ENCODE measurements at places on chromosomes 5 and 9.

DNA sequence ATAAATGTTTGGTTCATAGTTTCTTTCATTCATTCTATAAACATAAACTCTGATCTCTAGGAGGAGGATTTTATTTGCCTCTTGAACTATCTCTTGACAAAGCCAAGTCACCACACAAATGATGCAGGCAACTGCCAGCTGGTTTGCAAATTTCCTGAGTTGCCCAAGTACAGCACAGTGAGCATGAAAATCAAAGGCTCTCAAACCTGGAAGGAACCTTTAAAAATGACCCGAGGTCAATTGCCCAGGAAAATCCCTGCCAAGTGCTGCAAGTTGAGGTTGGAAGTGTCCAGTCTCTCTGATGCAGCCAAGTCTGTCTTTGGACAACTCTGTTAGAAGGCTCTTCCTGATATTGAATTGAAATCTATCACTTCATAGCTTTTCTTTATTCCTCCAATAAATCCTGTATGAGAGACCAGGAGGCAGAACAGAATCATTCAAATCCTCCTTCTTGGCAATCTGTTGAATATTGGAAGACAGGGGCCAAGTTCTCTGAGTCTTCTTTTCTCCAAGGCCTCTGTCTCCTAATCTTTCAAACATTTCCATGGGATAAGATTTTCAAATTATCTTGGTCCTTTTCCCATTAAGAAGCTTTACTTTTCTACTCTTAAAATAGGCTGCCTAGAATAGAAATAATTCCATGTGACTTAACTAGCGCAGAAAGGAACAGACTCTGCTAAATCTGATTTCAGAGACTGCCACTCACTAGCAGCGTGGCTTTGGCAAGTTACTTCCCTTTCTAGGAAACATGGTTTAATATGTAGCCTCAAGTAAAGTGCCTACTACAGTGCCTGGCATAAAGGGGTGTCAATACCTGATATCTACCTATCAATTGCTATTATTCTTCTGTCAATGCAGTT lies 159.2 kb downstream of the SNX18 start:
- no peak for DNase-seq

GRCh38 chr9:35254984-35255857 lies 93.4 kb downstream of the UNC13B start:
- no peak for DNase-seq

- no peak for DNase-seq
Observed at GRCh38 chr9:93649610-93650261, 73.4 kb downstream of the PHF2 start.

- peak; percentile 6 for DNase-seq
Observed at GRCh38 chr5:535846-536698, 11.8 kb upstream of the SLC9A3 start.

DNA sequence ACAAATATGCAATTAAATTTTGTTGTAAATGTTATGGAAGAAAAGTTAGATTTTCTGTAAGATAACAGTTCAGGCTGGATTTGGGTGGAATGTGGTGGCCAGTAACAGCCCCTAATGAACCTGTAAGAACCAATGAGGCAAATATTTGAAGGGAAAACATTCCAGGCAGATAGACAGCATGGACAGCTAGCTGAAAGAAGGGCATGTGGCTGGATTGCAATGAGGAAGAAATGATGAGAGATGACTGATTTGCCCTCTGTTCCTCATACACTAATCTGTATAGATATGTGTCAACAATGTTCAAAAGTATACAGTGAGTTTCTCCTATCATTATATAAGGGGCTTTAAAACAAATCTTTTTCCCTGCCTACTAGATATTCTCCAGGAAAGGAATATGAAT lies 58.8 kb downstream of the MAN2A1 start:
- no peak for DNase-seq

GRCh38 chr5:11363631-11364178 lies 540.5 kb downstream of the CTNND2 start:
- no peak for DNase-seq

- no peak for DNase-seq
Observed at GRCh38 chr5:93997562-93997961, 256.2 kb upstream of the POU5F2 start.

- no peak for DNase-seq
Observed at GRCh38 chr5:78328585-78329173, 31.7 kb upstream of the SCAMP1 start.

- peak; percentile 86 for DNase-seq
Observed at GRCh38 chr5:95620030-95620869, at the start of gene GPR150. Gene GPR150, plus strand, starts transcription at chr5:95620087. Its CDS starts 189 bp downstream, at chr5:95620276.

DNA sequence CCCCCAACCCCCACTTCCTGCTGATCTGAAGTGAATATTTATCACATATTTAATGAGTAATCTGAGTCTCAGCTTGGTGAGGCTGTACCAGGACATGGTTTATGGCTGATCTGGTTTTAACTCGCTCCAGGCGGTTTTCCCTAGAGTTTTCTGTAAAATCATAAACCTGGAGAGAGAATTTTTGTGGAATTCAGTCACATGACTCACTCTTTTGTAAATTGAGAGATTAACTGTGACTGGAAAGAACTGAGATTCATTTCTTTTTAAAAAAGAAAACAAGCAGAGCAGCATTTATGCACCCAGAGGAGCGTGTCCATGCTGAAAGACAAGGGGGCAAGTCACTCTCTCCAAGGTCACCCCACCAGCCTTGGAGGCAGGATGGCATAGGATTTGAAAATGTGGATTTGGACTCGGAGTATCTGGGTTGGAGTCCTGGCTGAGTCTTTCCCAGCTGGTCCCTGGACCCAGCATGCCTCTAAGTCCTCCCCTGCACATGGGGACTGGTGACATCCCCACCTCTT lies 81.8 kb downstream of the ZNF618 start:
- no peak for DNase-seq

DNA sequence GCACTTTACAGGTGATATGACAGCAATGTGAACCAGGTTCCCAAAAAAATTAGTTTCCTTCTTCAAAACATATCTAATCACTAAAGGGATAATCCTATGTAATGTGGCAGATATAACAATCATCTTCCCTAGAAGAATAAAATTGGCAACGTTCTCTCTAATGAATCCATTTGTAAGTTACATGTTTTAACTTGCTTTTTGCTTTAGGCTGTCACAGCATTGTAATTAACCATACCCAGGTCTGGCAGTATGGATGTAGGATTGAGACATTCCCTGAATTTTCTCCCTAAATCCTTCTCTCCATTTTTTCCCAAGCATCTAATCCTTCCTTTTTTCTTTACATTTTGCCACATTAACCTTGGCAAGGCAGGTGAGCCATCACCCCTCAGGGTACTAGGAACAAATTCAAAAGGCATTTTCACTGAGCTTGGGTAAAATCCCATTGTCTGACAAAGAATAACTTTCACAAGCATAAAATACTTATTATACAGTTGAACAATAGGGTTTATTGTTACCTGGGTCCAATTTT lies 548.3 kb downstream of the SEMA5A start:
- no peak for DNase-seq

DNA sequence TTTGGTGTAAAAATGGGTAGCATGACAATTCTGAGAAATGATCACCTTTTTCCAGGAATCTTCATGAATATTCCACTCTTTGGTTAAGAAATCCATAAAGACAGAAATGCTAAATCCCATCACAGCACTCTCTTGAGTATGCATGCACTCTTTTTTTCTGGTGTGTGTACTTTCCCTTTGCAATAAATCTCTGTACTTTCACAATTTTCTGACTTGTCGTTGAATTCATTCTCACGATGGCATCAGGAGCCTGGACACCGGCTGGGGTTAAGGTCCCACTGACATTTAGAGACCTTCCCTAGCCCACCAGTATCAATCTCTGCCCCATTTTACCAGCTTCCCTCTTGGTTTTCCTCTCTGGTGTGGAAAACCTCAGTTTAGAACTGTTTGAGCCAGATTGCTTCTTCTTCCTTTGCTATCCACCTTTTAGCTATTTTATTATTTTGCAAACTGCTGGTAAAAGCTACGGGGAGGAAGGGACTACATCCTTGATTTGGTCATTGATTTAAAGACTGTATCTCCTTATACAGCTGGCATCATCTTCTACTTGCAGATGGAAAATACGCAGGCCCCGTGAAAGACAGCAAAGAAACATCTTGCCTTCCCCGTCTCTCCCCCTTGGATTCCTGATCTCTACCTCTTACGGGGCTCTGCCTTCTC lies 59.9 kb upstream of the ZFR start:
- no peak for DNase-seq

GRCh38 chr5:72468024-72468423 lies 39.2 kb downstream of the ZNF366 start:
- no peak for DNase-seq

DNA sequence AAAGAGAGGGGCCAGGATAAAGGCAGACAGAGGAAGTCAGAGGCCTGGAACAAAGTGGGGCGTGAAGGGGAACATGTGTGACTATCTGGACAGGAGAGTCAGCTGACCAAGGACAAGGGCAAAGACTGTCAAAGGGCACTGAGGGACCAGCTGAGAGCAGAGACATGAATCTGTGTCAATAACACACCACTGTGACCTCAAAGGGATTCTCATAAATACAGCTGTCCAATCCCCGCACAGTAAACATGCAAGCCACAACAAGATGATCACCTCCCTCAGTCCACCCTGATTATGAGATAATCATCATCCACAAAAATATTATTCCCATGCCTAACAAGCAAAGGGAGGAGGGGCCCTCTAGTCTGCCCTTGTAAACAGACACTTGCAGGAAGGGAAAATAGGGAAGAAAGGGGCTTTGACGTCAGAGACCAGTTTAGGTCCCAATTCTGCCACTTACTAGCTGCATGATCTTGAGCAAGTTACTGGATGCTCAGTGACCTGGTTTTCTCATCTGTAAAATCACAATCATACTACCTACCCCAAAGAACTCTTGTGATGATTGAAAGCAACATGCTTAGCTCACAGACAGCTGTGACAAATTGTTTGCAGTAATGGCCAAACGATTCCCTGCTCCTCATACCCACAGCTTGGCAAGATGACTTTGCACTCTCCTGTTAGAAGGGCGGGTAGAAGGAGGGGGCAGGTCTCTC lies 41.8 kb downstream of the RAPGEF1 start:
- no peak for DNase-seq

DNA sequence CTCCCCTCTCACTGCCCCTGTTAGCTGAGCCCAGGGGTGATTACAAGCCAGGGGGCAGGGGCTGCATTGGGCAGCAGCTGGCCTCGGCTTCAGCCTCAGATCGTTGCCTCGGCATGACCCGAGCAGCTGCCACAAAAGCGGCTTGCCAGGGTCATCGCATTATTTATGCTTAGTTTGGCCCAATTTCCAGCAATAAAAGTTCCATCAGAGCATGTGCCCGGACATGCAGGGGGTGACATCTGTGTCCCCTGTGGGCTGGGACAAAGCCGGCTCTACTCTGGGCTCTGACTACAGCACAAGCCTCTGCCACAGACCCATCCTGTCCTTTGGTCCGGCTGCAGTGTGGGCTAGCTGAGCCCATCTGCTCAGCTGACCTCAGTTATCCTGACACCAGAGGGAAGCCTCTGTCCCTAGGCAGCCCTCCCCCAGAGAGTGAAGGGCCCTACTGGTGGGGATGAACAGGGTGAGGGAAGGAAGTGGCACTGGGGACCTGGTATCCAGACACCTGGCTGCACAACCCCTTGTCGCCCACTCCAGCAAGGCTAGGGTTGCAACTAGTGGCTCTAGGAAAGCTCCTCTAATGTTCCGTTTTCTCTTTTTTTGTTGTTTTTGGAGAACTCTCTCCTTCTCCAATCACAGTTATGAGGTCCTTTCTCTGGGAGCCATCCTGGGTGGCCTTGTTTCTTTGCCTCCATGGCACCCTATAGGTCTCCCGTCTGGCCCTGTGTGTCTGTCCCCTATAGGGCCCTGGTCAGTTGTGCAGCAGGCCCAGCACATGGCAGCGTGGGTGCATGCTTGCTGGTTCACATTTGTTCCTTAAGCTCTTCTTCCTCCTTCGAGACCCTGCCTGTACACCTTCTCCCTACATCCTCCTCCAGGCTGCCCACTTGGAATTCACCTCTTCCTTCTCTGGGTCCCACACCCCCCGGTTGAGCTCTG lies 13.3 kb upstream of the GADD45G start:
- DNase-seq, result no peak

GRCh38 chr5:99349787-99350186 lies 421.0 kb upstream of the CHD1 start:
- no peak for DNase-seq

GRCh38 chr9:12640016-12640587 lies 53.1 kb upstream of the TYRP1 start:
- peak; percentile 42 for DNase-seq

- DNase-seq, result no peak
Observed at GRCh38 chr9:131661568-131662288, 78.1 kb downstream of the RAPGEF1 start.

DNA sequence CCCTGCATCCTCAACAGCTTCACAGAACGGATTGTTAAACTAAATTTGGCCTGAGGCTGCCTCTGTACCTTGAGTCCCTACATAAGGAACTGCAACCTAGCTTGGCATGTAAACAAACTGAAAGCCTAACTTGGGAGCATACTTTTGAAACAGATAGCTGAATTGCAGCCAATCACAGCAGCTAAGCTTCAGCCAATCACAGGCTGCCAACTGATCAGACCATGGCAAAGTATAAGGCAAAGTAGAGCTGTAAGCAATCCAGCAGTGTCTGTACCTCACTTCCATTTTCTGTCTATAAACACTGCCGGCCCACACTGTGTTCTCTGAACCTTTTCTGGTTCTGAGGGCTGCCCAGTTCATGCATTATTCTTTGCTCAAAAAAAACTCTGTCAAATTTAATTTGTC lies 8.9 kb upstream of the ZNF483 start:
- peak; percentile 14 for DNase-seq

- no peak for DNase-seq
Observed at GRCh38 chr9:115369322-115369957, 251.5 kb upstream of the TNC start.

GRCh38 chr9:34992376-34992951 lies 2.9 kb downstream of the DNAJB5 start:
- DNase-seq, result no peak

DNA sequence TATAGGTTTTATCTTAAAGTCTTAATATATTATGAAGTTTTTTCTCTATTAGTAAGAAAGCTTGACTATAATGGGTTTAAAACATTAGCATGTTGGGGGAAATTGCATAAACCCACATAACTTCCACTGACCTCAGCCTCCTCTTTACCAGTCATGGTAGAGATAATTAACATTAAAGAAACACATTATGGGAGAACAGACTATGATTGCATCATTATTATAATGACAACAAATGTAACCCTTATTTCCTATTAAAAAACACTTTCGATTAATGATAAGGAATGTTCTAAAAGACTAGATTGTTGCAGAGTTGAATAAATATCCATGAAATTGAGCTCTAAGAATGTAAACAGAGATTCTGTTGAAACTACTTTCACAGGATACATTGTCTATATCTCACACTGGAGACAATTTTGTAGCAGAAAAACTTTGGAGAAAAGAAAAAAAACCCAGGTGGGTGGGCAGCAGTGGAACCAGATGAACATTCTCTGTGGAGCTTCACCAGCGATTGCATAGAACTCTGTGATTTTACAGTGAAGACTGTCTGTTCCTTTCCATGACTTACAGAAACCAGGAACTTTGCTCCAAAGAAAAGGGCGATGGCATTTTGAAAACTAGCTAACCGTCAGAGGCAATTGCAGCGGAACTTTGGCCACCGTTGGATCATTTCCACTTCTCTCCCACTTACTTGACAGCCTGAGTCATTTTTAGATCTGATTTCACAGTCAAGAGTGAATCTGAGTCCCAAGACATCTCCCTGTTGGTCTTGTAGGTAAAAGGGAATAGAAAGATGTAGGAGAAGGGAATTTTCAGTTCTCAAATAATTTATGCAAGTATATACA lies 21.0 kb upstream of the ERAP2 start:
- no peak for DNase-seq

Measured in RPMI8226 (cell line).